ENCODE measurements at places on chromosomes 11 and 22. TPM values are rescaled to one million over a fixed set of nuclear protein-coding genes. Genes with fewer than 3 reads are reported as not detected.

Gene LMO2
- total RNA-seq: 10.9 TPM

Gene OR6T1
- total RNA-seq: not detected

Gene OR6A2
- total RNA-seq: not detected

Gene SEZ6L
- 0.65 TPM for total RNA-seq

Gene CHKB
- total RNA-seq: 49.4 TPM

Gene NCF4
- total RNA-seq: 6.1 TPM

Gene MGAT3
- total RNA-seq: 24.1 TPM

DNA sequence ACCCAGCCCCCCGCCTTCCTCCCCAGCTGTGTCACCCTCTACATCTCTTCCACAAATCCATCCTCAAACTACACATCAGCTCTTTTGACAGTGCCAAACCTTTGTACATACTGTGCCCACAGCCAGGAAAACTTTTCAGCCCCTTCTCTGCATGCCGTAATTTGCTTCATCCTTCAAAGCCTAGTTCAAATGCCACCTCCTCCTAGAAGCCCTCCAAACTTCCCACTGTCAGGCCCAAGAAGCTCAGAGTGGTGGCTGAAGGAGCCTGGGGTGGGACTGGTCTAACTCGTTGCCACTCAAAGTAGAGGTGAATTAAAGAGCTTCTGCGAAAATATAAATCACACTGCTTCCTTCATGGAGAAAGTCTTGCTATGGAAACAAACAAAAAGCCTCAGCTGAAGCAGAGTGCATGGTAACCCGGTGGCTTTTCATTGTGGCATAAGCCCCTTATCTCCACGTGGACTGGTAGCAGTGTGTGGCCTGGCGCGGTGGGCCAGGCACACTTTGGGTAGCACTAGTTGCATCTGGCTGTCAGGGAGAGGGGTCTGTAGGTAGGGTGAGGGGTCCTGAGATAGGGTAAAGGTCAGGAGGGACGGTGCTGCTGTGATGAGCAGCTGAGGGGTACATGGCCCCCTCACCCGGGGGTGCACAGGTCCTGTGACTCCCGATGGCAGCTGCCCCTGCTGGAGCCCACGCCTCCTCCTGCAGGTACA, 76.9 kb downstream of the MYO7A start:
- no peak for DNase-seq

GRCh38 chr11:3164138-3164551, 965 bp downstream of the OSBPL5 start:
- DNase-seq: peak; percentile 69

DNA sequence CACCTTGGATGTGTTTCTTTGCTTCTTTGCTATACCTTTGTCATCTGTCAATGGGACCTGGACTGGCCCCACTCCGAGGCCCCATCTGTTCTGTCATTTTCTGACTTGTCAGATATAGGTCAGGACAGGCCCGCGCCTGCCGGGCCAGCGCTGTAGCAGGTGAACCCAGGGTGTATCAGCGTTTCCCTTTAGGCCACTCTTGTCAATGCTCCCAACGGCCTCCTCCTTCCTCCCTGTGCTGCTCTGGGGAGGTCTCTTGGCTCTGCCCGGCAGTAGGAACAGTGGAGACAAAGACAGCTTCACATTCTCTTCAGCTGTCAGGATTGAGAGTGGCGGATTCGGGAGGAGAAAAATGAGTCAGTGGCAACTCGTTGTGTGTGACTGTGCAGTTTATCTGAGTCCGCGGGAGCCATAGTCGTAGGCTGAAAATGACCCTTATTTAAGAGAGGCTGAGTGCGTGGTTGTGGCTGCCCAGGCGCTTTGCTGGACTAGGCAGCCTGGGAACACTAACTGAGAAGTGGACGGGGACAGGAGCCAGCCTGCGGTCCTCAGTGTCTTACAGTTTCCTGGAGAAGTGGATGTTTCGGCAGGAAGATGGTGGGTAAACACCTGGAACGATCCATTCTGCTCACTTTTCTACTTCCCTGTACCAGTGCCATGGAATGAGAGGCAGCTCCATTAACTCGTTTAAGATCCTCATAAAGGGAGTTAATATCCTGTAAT, 102.3 kb downstream of the PRR5L start:
- DNase-seq: no peak

GRCh38 chr11:59189986-59190385, 18.1 kb downstream of the DTX4 start:
- no peak for DNase-seq

- no peak for DNase-seq
Measured at GRCh38 chr11:88950975-88951374, 114.8 kb downstream of the GRM5 start.

DNA sequence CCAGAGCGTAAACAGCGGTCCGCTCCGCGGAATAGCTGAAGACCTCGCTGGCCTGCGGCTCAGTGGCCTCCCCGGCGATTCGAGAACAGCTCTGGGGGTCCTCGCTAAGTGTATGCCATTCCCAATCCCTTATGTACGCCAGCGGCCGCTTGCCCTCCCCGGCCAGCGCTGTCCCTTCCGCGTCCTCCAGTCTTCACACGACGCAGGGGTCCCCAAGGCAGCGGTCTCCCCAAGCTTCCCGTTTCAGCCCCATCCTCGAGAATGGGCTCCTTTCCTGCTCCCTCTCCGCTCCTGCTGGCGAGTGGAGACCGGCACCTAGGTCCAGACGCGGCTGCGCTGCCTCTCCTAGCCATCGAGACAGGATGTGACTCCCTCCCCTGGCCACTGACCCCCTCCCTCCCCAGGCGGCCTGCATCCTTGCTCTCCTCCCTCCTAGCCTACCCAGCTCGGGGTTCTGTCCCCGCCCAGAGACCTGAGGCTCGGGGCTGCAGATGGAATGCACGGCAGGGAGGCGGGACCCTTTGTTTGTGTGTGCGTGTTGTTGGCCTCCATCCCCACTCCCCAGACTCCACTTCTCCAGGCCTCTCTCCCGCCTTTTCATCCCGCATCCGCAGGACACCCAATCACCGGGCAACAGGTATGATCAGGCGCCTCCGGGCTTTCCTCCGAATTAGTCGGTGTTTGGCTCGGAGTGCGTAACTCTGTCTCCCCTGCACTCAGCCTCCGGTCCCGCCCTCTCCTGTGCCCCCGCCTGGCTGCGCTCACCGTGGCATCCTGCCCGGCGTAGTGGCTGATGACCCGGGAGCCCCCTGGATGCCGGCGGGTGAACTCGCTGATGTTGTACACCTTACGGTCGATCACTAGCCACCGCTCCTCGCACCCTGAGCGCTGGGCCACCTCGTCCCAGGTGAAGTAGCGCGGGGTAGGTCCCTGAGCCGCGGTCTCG, 740 bp downstream of the FADS1 start:
- DNase-seq: peak; percentile 83

- DNase-seq: no peak
Measured at GRCh38 chr22:42830161-42830560, 26.9 kb downstream of the ARFGAP3 start.

DNA sequence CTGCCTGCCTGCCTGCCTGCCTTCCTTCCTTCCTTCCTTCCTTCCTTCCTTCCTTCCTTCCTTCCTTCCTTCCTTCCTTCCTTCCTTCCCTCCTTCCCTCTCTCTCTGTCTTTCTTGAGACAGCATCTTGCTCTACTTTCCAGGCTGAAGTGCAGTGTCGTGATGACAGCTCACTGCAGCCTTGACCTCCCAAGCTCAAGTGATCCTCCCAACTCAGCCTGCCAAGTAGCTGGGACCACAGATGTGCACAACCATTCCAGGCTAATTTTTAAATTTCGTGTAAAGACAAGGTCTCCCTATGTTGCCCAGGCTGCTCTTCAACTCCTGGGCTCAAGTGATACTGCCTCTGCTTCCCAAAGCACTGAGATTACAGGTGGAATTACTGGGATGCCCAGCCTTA, 328.2 kb upstream of the SORL1-AS1 start:
- no peak for DNase-seq

DNA sequence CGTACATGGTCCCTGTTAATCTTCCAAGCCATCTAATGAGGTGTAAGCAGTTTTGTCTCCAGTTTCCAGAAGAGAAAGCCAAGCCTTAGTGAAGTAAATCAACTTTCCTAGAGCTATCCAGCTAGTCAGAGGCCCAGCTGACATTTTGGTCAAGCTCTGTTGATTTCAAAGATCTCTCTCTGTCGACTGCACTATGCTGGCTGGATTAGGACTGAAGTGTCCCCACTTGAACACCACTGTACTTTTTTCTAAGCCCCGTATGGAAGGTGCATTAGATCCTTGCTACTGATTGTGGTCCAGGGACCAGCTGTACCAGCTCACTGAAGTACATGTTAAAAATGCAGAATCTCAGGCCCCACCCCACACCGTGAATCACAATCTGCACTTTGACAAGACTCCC, 176.5 kb upstream of the NAV2 start:
- no peak for DNase-seq

- DNase-seq: no peak
Measured at GRCh38 chr22:20106849-20107237, 9.1 kb upstream of the RANBP1 start.

DNA sequence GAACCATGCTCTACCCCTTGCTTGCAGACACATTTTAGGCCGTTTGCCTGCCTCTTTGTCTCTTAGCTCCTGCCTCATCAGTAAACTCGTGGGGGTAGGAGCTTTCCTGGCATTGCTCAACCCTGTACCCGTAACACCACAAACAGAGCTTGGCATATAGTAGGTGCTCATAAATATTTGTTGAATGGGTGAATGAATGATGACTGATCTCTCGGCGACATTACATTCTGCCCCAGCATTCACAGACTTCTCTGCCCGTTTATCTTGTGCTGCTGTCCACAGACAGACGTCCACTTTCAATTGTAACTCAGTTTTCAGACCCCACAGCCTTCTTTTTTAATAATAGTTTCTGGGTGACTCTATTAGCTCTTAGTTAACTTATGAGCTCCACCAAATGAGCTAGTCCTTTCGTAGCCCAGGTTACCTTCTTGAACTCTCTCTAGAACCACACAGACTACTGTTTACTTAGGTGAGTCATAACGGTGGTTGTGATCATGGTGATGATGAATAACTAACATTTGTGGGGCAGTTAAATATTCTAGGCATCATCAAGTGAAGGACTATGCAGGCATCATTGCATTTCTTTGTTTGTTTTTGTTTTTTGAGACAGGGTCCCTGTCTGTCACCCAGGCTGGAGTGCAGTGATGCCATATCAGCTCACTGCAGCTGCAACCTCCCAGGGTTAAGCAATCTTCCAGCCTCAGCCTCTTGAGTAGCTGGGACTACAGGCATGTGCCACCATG, 188.4 kb downstream of the ADAMTS15 start:
- no peak for DNase-seq

- no peak for DNase-seq
Measured at GRCh38 chr11:128497061-128497775, 90.1 kb downstream of the ETS1 start.

DNA sequence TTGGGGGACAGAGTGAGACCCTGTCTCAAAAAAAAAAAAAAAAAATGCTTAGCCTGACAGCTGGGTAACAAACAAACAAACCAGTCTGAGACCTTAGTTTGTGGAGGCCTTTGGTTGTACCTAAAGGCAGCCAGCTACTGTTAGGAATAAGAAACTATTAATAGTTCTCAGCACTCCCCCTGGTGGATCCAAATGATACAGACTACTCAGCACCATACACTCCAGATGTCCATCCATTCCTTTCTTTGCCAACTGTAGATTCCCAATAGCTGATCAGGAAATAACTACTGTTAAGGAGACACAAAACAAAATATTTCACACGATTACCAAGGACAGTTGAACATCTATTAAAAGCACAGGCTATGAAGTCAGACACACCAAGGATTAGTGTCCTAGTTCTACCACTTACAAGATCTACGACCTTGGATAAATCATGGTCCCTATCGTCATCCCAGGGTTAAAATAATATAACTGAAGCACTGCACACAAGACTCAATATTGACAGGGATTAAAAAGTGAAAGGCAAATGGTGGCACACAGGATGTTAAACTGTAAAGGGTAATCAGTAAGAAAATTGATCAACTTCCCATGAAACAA, 17.2 kb downstream of the CLDN25 start:
- no peak for DNase-seq

DNA sequence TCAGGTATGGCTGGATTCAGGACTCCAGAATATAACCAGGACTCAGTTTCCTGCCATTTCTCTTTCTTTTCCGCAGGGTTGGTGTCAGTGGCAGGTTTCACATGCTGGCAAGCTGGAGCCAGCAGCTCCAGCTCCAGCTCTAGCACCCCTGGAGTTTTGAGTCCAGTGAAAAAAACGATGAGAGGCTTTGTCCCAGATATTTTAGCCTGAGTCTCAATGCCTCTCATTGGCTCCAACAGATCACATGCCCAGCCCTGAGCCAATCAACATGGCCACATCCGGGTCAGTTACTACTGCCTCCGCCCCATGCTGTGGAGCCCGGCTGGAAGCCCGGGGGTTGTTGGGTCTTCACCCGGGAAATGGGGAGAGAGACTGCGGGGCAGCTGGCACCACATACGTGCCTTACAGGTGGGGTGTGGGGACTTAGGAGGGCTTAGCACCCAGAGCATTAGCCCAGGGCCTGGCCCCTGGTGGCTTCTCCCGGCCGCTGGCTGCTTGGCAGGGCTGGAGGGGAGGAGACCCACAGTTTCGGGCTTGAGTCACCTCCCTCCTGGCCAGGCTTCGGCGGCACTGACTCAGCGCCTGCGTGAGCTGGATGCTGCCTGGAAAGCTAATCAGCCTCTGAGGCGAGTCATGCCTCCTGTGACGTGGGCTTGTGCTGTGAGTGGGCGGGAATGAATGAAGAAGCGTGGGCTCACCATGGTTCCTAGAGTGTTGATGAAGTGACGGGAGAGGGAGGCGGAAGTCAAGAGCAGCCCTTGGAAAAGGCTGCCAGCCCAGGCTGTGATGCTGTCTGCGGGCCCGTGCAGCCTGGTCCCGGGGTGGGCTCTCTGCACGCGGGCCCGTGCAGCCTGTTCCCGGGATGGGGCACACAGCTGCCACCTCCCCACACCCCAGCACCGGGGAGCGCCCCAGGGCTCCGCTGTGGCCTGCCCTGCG, 15.3 kb upstream of the MRTFA start:
- peak; percentile 96 for DNase-seq

- no peak for DNase-seq
Measured at GRCh38 chr11:61201476-61201875, 1.8 kb upstream of the PGA3 start.

GRCh38 chr11:66414120-66414934, 6.5 kb upstream of the NPAS4 start:
- DNase-seq: no peak

GRCh38 chr11:104892723-104893511, 5.3 kb downstream of the CASP12 start:
- DNase-seq: no peak

DNA sequence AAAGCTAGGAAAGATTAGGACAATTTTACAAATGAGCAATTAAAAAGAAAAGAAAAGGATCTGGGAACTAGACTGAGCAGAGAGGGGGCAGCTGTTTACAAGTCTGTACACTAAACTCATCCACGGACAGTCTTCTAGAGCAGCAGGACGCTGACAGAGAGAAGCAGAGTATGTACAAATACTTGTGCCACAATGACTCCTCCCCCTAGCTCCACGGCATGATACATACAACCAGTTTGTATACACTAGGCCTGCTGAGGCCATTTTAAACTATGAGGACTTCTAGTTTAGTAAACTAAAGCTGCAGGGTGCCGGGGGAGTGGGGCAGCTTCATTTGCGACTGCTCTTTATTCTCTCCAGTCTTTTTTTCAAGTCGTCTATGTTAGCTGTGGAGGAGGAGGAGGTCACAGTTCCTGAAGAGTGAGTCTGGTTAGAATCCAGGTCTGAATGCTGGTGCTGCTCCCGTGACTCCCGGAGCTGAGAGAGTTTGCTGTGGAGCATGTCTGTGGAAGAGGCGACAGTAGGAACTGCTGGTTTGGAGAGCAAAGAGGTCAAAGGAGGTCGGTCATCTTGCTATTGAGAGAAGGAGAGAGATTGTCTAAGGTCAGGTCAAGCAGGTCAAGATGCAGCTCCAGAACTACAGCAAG, 24.8 kb downstream of the F2 start:
- no peak for DNase-seq

GRCh38 chr11:64306876-64307622, 1.7 kb downstream of the ESRRA start:
- no peak for DNase-seq

- DNase-seq: peak; percentile 74
Measured at GRCh38 chr11:67272327-67273259, 6.3 kb downstream of the GRK2 start.
